ENCODE measurements at places on chromosomes 6 and 20.

DNA sequence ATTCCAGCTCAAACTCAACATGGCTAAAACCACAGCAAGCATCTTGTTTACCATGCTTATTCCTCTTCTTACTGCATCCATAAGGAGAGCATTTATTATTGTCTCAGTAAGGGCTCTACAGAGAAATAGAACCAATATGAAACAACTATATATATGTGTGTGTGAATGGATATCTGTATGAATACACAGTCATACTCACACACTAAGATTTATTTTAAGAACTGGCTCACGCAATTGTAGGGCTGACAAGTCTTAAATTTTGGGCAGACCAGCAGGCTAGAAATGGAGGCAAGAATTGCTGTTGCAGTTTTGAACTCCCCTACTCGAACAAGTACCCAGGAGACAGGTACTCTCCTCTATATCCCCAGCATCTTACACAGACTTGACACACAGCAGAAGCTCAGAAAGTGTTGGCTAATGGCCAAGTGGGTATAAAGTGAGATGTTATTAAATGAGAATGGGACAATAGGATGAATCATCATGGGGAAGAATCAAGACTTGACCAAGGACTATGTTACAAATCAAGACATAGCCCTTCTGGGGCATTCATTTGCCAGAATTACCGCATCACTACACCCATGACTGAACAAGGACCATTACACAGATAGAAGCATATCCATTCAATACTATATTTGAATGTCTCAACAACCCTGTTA, 13.0 kb downstream of the ZHX3 start:
- DNase-seq, result no peak

GRCh38 chr6:83250235-83250634, 57.1 kb downstream of the RWDD2A start:
- DNase-seq, result no peak

DNA sequence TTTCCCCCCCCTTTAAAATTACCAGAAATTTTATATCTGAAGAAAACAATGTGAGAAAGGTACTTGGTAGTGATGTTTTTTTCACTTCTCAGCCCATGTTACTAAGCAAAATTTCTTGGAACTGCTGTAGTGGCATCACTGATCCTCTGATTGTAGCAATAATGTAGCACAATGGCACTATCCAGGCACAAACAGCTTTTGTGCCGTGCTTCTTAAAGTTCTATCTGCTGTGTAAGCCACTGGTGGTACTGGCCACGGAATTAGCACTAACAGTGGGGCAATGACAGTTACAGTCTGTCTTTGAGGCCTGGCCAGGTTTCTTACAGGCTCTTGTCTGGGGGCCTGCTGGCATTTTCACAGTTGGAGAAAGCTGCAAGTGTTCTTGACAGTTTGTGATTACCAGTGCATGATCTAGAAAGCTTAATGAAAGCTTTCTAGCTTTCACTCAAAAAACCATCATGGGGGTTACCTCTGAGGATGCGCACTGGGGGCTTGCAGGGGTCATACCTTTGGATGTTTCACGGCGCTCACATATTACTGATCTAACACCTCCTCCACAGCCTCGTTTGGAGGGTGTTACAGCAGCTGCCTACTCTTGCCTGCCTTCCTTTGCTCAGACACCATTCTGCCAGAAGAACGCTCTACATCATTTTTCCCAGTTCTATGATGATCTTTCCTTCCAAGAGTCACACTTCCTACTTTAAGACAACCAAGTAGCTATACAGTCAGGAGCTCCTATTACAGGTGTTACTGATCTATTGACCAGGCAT, 58.4 kb upstream of the ARMH2 start:
- DNase-seq, result no peak

DNA sequence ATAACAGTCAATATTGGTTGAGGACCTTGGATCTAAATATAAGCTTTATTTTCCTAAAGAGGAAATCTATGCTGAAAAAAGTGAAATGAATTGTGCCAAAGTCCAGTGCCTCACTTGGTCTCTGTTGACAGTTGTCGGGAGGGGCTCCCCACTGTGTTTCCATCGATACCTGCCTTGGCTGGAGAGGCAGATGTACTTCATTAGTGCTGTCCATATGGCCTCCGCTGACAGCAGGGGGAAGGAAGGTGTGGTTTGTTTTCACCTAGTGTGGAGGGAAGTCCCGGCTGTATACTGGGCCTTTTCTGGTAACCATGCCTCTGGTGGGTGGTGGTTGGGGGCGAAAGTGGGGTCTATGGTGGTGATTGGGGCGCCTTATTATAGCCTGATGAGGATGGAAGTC, 42.7 kb downstream of the CD2AP start:
- DNase-seq, result no peak

DNA sequence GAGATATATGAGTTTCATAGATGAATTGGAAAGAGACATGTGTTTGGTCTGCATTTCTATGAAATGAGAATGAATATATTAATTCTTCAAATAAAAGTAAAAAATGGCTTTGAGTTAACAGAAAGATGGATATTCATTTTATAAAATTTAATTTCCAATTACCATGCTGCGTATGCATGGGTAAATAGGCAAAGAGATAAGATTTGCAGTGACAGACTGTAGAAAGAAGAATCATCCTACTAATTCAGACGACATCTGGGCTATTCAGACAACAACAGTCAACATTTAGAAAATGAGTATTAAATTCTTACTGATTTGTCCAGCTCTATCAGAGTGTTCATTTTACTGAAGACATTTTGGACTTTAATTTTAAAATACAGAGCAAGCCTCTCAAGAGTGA, 602.2 kb upstream of the NRSN1 start:
- no peak for DNase-seq

- DNase-seq, result no peak
Observed at GRCh38 chr6:12962529-12962928, 246.0 kb downstream of the PHACTR1 start.
